Panc1 (cell line): ENCODE measurements at places on chromosomes 3 and 15.

DNA sequence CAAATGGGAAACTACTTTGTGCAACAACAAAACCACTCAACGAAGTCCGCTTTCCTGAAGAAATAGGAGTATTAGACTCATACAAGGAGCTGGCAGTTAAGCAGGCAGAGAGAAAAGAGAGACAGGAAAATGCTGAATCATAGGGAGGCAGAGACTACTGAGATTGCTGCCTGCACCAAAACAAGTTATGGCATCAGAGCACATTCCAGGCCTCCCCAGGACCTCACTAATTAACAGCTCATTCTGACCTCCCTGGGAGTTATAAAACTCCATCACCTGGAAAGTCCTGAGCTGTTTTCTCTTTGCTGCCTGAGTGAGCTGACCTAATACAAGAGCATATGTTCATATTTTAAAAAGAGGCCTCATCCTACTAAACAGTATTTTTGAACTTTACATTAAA, 741.0 kb downstream of the MCTP2 start:
- DNase-seq: no peak

GRCh38 chr3:187064210-187065115, 74.8 kb downstream of the RPL39L start:
- no peak for DNase-seq

- DNase-seq: no peak
Measured at GRCh38 chr3:20990896-20991295, 760.1 kb downstream of the ZNF385D start.

- DNase-seq: no peak
Measured at GRCh38 chr3:18069568-18069967, 327.1 kb upstream of the TBC1D5 start.

GRCh38 chr15:67379530-67379929, 124.9 kb downstream of the IQCH start:
- DNase-seq: no peak

- no peak for DNase-seq
Measured at GRCh38 chr15:53625260-53625659, 134.2 kb downstream of the WDR72 start.

GRCh38 chr15:82763361-82764116, 42.3 kb downstream of the FSD2 start:
- no peak for DNase-seq
